ENCODE measurements at places on chromosomes 4 and X. TPM values are rescaled to one million over a fixed set of nuclear protein-coding genes. Genes with fewer than 3 reads are reported as not detected.

The MAGEA9B gene
- not detected for total RNA-seq

DNA sequence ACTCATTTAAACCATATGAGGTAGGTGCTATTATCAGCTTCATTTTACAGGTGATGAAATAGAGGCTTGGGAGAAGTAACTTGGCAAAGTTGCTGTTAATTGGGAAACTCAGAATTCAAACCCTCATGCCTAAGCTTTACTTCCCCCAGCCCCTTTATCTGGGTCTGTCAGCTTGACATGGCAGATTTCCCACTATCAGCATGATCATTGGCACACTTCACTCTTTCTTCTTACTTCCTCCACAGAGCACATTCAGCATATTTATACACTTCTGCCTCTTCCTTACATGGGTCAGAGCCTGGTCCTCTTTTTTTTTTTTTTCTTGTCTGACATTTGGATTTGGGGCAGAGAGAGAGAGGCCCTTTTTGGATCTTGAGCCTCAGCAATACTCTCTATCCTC lies 56.5 kb upstream of the ARX start:
- DNase-seq = no peak

The YY2 gene
- 1.5 TPM for total RNA-seq

The SSX3 gene
- total RNA-seq = not detected

GRCh38 chr4:140028676-140029517 lies 125.1 kb downstream of the MAML3 start:
- DNase-seq = no peak
